ENCODE measurements at places on chromosomes 7 and 10.

- no peak for DNase-seq
Measured at GRCh38 chr10:3631701-3632330, 153.2 kb downstream of the KLF6 start.

- DNase-seq = no peak
Measured at GRCh38 chr7:129872054-129872453, 80.7 kb downstream of the UBE2H start.

- DNase-seq = no peak
Measured at GRCh38 chr7:155886391-155887173, 74.3 kb upstream of the SHH start.

GRCh38 chr10:62268399-62269114, at the start of gene RTKN2:
RTKN2 (minus strand) TSS chr10:62268844; CDS start chr10:62268610, 234 bp downstream.
- DNase-seq = peak; percentile 87

DNA sequence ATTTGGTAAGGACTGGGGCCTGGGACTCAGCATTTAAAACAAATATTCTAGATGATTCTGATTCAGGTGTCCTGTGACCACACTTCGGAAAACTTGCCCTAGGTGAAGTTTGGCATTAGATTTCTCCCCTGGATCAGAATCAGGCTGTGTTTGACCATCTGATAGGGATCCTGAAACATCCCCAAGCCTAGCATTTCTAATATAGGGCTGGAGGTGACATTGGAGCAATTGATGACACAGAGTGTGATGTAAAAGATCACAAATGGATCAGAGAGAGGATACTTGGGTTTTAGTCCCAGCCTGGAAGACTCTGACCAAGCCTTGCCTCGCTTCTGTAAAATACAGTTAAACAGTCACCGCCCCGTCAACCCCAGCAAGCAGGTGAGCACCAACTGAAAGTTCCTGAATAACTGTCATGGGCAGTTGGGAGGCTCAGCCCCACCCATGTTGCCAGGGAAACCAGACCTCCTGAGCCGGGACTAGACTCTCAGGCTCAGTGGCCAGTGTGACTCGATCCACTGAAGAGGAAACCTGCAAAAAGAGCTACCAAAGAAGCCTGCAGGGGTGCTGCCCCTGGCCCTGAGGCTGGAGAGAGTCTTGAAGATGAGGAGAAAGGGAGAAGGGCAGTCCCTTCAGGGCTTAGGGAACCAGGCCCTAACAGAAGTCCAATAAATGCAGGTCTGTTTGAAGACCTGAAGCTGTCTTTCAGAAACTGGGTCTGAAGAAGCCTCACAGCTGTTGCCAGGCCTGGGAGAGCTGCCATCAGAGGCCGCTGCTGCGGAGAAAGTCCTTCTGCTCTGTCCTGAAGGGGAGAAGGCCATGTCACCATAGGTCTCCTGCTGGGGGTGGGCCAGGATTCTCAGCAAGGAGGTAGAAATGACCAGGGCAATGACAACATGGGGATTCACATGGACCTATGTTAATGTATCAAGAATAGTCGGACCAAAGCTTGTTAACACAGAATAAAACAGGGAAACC, 126.1 kb upstream of the KCNMA1 start:
- no peak for DNase-seq

GRCh38 chr7:158419238-158419785, 168.3 kb downstream of the PTPRN2 start:
- no peak for DNase-seq

DNA sequence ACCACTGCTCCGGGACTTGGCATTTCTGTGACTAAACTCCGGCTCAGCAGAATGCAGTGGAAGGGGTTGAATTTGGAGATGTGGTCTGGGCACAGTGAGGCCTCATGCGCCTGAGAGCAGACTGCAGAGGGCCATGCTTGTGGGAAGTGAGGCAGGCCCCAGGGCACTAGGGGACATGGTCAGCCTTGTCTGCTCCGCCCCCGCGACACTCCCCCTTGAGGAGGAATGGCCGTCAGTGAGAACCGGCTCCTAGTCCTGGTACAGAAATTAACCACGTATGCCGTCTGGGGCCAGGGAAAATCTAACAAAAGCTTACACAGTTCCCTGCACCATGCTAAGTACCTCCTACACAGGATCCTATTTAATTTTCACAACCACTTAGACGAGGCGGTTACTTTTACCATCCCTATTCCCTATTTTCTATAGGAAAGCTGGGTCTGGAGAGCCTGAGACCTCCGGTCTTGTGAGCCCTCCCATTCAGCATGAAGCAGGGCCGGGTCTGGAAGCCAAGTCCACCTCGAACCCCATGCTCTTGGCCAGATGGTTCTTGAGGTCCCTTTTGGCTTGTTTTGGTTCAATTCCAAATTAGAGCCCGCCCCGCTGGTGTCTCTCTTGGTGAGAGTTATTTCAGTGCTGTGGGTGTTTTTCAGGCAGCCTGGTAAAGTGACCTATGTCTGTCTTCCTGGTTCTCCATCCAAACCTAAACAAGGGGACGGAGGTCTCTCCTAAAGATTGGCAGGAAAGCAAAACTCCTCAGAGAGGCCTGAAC, 87.7 kb upstream of the PITRM1 start:
- DNase-seq = no peak

GRCh38 chr7:112989531-112989930, 97.1 kb downstream of the GPR85 start:
- DNase-seq = no peak

GRCh38 chr7:24152356-24152755, 131.6 kb upstream of the NPY start:
- no peak for DNase-seq

GRCh38 chr10:21972584-21972983, 30.9 kb downstream of the DNAJC1 start:
- DNase-seq = no peak

Data from NCI-H510A (cell line).